CD4-positive, alpha-beta T cell treated with Interferon alpha-2 for 1 hour (primary cell): ENCODE measurements at places on chromosomes 13 and 19.
A peak's percentile ranks its signal among the peaks of the same experiment; 100 is the strongest.

GRCh38 chr13:32663660-32664059, 77.4 kb downstream of the PDS5B start:
- no peak for DNase-seq

DNA sequence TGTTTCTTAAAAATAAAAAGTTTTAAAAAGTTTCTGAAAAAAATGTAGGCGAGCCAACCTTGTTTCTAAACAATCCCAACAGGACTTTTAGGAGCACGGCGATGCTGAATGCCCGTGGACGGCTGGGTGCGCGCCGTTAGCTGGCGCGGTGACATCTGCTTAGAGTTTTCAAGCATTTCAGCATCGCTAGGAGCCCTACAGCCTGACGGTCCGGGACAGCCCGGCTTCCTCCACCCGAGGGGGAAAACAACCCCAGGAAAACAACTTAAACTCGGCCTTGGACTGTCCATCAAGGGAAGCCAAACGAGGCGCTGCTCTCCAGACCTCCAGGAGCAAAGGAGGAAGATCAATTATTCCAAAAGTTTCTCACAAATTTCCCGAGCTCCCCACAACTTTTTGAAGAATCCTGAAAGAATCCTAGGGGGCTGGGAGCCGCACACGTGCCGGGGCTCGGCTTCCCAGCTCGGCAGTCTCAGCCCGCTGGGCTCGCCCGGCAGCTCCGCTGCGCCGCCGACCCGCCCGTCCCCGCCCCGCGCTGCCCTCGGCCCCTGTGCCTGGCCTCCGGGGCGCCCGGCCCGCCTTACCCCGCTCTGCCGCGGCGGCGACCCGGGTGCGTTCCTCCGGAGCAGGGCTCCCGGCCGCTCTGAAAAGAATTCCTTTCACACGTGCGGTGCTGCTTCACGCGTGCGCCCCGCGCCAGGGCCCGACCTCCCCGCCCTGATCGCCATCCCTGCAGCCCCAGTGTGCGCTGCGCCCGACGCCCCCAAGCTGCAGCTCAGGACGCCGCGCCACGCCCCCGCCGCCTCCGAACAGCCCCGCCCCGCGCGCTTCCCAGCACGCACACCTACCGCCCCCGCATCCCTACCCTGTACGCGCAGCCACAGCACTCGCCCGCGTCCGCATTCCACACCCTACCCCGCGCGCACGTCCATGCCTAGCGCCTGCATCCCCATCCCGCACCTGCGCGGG, at the start of gene GJA3:
Gene GJA3, minus strand, starts transcription at position 747 of the 969 bp plus-strand sequence. CDS start 17,764 bp downstream, outside the sequence.
- DNase-seq = peak; percentile 51

GRCh38 chr19:45920458-45920857, 5.9 kb upstream of the NANOS2 start:
- no peak for DNase-seq

DNA sequence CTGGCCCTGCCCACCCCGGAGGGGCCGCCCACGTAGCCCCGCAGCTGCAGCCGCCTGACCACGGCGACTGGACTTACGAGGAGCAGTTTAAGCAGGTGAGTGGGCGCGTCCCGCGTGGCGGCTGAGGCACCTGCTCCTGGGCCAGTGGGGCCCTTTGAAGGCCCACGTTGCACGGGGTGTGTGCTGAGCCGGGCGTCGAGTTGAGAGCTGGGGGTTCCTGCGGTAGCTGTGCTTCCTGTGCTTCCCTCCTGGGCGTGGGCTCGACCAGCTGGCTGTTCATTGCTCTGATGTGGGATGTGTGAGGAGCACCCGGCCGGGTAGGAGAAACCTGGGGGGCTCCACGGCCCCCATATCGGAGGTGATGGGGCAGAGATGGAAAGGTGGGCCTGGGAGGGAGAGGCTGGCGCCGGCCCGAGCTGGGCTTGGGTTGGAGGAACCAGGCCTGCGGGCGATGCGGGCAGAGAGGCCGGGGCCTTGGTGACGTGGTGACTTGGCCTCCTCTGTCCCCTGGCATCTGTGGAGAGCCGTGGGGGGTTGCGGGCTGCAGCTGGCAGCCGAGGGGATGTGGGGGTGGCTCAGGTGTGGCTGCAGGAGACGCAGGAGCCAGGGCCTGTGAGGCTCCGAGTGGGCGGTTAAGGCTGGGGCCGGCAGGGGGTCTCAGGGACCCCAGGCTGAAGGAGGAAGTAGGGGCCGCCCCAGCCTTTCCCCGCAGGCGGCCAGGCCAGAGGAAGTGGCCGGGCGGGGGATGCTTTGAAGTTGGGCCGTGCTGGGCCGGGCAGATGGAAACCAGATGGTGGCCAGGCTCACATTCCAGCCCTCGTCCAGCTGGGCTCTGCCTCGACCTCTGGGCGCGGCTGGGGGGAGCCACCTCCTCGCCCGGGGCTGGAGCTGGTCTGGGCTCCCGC, 7.1 kb downstream of the ARID3A start:
- no peak for DNase-seq

- no peak for DNase-seq
Observed at GRCh38 chr13:80865329-80865728, 524.4 kb upstream of the SPRY2 start.

- DNase-seq = no peak
Observed at GRCh38 chr19:39802958-39803357, 24.3 kb downstream of the LEUTX start.

- no peak for DNase-seq
Observed at GRCh38 chr19:33699754-33700407, 78.1 kb downstream of the CHST8 start.

DNA sequence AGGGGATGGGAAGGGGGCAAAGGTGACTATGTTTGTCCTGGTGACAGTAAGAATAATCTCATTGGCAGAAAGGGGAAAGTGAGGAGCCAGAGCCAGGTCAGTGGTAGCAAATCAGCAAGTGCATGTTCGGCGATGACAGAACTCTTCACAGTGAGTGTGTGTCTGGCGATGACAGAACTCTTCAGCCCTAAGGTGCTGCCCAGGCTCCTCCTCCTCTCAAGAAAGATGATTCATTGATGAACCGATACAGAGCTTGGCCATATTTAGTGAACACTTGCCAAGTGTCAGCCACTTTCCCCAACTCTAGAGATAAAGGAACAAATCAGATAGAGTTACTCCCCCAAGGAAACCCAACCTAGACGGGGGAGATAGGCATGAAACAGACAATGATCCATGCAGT, 199.3 kb upstream of the UBL3 start:
- no peak for DNase-seq

DNA sequence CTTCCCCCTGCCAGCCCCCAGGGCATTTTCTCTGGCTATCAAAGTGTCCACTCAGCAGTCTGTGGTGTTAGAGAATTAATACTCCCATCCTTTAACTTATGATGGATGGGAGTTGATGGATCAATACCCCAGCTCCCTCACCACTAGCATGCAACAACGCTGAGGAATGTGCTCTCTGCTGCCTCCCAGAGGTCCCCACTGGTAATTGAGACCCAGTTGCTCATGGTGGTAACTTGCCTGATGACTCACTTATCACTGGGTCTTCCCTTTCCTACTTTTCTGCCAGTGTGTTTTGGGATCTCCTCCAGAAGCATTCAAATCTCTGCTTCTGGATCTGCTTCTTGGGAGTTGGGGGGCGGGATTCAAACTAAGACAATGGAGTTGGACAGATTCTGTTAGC, 20.3 kb upstream of the CACNA1A start:
- DNase-seq = no peak

- DNase-seq = no peak
Observed at GRCh38 chr13:30480292-30480950, 14.7 kb upstream of the HMGB1 start.

DNA sequence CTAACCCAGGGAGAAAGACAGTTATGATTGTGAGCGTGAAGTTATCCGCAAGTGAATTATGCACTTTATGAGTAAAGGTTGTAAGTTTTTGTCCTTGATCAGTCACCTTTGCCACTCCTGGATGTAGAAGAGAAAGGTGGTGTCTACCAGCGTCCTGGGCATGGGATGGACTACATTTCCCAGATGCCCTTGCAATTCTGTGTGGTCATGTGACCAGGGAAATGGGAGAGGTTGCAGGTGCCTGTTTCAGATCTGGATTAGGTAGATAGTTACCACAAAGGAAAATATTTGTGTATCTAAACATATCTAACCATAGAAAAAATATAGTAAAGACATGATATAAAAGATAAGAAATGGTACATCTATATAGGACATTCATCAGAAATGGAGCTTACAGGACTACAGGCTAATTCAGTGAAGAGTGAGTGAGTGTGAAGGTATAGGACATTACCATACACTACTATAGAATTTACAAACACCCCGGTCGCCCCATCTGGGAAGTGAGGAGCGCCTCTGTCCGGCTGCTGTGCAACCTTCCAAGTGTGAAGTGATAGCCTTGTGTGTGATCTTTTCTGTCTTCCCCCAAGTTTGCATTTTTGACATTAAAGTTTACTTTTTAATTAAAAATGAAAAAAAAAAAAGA, 51.6 kb upstream of the CACNA1A start:
- peak; percentile 22 for DNase-seq

- no peak for DNase-seq
Observed at GRCh38 chr19:48568345-48568886, 16.4 kb downstream of the SULT2B1 start.

DNA sequence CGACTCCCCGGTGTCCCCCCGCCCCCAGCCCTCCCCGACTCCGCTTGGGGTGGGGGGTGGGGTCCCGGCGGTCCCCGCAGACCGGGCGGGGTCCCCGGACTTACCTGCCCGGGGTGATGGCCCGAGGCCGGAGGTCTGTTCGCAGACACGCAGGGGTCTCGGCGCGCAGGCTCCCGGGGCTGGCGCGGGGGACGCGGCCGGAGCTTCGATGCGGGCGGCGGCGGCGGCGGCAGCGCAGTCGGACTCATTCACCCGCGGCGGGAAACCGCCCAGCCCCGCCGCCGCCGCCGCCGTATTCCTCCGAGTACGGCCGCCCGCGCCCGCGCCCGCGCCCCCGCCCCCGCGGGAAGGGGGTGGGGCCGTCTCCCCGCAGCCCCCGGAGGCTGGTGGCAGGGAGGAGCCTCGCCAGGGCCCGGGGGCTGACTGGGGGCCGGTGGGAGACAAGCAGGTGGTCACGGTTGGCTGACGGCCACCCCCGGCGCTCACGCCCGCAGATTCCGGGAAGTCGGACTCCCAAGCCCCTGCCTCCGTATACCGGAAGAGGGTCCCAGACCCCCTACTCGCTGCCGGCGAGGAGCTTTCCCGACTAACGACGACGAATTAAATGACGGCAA, at the start of gene C2CD4C:
Gene C2CD4C, minus strand, starts transcription at position 246 of the 614 bp plus-strand sequence. CDS start 786 bp downstream, outside the sequence.
- DNase-seq = peak; percentile 26

- DNase-seq = no peak
Observed at GRCh38 chr19:6717441-6717971, 2.9 kb downstream of the C3 start.

DNA sequence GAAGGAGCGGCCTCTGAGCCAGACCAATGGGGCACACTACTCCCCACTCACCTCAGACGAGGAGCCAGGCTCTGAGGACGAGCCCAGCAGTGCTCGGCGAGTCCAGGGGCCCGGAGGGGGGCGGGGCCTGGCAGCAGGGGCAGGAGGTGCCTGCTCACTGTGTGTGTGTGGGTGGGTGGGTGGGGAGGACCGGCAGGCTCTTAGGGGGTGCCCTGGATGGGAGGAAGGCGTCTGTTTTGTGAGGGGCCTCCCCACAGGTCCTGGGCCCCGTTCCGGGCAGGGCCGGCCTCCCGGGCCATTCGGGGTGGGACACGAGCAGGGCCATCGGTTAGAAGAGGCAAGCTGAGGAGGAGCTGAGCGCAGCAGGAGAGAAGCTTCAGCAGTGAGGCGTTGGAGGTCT, 12.7 kb downstream of the PLEKHJ1 start:
- DNase-seq = no peak

DNA sequence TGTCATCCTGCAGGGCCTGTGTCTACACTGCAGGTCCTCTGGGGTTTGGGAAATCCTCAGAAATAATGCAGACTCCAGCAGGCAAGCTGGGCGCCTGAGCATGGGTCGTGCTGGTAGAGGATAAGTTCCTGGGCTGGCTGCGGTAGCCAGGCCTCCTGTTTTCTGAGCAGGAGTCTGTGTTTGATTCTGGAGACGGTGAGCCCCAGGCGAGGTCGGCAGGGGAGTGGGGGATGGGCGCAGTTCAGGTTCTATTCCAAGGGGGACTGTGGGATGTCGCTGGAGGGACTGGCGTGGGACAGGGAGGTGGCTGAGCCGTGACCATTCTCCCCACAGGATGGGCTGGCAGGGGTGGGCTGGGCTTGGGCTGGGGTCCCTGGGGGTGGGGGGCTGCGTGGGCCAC, 154.7 kb downstream of the KDM4B start:
- DNase-seq = no peak

DNA sequence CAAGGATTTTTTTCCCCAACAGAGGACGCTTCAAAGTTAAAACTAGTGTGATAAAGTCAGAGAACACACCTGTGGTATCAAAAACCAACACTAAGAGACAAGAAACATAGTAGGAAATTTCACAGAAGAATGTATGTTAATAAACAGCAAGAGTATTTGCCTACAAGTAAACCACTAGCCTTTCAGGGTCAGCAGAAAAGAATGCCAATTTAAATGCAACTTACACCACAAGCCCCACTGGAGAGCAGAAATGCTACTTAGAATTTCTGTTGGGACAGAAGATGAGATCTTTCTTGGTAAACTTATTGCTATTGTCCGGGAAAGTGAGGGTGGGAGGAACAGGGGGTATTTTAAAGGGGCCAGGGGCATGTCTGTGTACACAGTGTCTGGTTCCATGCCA, 68.6 kb downstream of the STK24 start:
- no peak for DNase-seq

DNA sequence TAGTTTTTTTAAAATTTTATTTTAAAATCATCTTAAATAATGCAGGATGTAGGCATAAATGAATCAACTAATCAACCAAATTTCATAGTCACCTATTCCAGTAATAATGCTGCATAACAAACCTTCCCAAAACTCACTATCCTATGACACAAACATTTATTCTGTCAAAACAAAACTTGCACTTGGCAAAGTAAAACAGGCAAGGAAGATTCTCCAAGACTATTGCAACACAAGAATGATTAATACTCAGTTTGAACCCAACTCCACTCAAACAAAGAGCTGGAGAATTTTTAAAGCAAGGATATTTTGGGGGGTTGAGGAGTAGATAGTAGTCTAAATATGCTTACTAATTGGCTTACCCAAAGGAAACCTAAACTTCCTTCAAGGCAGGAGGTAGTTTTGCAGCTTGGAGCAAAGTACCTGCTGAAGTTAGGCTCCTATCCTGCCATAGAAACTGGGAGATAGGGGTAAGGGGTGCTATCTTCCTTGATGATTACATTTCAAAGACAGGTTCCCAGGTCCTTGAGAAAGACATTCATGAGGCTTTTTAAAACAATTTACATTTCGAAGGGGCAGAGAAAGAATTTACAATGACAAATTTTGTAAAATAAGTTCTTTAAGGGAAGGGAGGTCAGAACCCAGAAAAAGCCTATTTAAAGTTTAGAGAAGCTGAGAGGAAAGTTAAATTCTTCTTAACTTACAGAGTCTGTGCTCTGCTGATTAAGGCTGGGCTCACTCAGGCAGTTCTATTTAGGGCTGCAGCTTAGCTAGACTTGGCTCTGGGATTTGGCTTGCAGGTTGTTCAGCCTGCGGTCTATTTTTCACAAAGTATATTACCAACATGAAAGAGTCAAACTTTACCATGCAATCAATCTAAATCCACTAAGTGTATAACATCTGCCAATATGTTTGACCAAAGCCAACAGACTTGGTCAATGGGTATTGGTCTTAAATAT, 549.0 kb downstream of the KCTD12 start:
- no peak for DNase-seq
